ENCODE measurements at places on chromosomes 4 and X. TPM values are rescaled to one million over a fixed set of nuclear protein-coding genes. Genes with fewer than 3 reads are reported as not detected.

DNA sequence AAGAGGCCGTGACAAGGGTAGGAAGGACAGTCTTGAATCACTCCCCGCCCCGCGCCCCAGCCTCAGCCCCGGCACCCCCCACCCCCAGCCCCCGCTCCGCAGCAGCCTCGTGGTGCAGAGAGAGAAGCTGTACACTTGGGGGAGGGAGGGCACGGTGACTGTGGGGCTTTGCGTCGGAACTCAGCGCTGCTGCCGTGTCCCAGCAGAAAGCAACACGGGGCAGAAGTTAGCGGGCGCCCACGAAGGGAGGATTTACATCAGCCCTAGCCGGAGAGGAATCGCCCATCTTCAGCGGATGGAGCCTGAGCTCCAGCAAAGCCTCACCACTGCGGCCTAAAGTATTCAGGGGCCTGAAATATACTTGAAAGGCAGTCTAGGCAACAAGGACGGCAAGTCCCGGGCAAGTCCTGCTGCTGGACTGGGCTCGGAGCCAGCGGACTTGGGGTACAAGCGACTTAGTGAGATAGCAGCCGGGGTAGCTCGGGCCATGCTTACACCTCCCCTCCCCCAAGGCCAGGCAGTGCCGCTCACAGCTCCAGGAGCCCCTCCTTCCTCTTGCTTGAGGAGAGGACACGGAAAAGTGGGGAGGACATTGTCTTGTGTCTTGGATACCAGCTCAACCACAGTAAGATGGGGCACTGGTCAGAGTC, 18.5 kb upstream of the OPN1LW start:
- no peak for DNase-seq

GRCh38 chr4:40995850-40996249, 218.5 kb downstream of the APBB2 start:
- DNase-seq: peak; percentile 62

DNA sequence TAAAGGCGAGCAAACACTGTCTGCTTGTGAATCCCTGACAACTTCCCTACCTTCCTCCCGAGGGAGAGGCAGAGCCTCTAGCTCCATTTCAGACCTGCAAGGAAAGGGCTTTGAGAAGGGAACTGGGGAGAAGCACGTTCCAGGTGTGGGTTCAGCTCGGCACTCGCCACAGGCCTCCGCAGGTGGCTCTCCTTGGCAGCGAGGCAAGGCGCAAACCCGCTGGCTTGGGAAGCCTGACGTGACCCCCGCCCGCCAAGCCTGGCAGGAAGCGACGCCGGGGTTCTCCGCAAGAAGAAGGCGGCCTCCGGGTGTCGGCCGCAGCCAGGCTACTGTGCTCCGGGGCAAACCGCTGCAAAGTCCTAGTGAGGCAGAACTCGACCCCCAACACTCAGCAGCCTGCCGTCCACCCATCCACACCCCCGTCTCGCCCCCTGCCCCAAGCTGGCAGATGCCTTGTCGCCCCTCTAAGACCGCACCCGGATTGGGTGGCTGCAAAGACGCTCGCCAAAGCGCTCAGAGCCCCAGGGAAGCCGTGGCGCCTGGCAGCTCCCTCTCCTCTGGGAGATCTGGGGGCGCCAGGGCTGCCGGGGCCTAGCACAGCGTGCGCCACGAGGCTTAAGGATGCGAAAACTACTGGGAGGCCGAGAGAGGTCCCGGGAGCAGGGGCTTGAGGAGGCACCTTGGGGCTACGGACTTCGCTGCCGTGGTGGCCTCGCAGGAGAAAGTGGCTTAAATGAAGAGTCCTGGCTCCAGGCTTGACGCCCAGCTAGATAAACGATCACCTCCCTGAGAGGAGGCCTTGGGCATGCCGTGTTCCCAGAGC, 21.8 kb downstream of the NKX3-2 start:
- peak; percentile 35 for DNase-seq

DNA sequence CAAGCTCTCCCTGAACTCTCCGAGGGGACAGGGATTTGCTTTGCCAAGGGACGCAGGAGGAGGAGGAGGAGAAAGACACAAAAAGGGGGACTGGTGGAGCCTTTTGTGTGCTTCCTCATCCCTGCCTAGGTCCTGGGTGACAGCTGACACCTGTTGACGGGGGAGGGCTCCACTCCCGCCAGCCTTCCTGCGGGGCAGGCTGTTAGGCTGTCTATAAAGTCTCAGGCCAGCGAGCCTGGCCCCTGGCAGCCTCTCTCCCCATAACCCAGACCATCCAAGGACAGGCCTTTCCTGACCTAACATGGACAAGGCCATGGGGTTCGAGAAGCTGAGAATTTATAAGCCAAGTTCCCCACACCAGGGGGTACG, 832 bp upstream of the EVC2 start:
- DNase-seq: no peak

DNA sequence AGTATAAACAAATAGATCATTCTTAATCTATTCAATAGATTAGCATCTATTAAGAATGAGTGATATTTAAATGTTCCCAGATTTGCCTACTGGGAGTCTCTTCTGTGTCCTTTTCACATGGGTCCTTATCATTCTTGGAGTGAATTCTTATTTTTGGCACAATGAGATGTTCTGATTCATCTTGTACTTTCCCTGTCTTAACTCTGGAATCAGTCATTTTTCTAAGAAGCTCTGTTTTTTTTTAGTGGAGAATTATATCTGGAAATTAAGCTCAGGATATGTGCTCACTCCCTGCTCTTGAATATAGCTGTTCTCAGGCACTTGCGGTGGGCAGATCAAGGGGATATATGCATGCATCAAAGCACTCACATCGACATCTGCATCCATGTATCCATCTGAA, 625.3 kb upstream of the HS3ST1 start:
- no peak for DNase-seq

DNA sequence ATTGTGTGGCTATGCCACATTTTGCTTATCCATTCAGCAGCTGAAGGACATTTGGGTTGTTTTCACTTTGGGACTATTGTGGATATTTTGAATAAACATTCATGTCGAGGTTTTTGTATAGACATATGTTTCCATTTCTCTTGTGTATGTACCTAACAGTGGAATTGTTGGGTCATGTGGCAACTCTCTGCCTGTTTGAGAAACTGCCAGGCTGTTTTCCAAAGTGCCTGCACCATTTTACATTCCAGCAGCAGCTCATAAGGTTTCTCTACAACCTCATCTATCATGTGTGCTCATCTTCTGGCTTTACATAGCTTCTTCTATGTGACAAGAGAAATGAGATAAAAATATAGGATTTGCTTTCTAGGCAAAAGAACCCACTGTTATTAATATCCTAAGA, 29.5 kb upstream of the TSPAN5 start:
- peak; percentile 18 for DNase-seq

DNA sequence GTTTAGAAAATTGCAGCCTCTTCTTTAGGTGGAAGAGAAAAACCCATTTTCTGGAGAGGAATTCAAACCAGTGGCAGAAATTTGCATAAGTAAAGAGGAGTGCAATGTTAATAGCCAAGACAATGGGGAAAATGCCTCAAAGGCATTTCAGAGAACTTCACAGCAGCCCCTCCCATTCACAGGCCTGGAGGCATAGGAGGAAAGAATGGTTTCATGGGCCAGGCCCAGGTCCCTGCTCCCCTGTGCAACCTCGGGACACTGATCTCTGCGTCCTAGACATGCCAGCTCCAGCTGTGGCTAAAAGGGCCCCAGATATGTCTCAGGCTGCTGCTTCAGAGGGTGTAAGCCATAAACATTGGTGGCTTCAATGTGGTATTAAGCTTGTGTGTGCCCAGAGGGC, 161.8 kb upstream of the CENPE start:
- no peak for DNase-seq

DNA sequence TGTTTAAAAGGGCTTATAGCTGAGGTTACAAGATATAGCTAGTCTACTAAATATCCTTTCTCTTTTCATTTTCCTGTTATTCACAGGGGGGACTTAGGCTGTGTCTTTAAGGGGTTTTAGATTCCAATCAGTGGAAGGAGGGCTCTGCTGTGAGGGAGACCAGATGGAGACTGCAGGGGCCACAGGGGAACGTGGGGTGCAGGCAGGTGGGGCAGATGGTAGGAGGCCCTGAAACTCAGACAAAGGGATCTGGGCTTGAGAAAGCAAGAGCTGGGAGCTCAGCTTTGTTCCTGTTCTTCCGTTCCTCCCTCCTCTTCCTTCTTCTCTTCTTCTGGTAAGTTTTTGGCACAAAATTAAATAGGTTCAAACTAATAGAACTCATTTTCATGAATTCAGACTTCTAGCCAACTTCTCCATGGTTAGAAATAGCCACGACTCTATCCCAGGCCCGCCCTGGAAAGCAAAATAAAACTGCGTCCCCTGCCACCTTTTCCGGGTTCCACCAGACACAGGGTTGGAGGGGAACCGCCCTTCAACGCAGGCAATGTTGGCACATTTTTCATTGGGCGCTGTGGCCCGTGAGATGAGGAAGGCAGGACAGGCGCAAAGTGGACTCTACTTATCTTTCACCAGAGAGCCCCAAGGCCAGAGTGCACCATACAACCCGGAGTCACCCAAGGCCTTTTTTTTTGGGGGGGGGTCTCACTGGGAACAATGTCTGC, 3.5 kb upstream of the TMSB4X start:
- DNase-seq: no peak

- DNase-seq: no peak
Observed at GRCh38 chr4:15374656-15375055, 53.2 kb upstream of the C1QTNF7 start.

DNA sequence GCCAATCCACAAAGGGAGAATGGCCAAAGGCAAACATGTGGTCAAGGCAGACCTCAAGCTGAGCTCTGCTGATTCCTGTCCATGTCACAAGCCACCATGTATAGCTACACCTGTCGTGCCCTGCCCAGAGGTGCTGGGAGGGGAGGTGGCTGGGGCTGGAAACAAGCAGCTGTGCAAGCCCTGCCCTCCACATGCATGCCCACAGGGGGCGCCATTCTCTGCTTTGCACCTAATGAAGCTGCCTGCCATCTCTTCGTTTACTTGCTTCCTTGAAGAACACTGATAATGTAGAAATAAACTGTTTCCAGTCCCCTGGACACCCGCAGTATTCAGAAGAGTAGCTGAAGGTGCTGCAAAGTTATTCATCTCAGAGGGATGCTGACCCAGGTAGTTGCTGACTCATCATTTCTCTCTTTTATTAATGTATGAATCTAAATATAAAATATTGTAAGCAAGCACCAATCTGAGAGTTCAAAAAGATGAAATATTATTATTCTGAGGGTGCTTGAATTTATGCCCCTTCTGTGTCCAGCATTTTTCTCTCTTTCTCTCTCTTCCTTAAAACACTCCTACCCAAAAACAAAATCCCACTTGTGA, 278.6 kb downstream of the ADGRA3 start:
- DNase-seq: peak; percentile 10

DNA sequence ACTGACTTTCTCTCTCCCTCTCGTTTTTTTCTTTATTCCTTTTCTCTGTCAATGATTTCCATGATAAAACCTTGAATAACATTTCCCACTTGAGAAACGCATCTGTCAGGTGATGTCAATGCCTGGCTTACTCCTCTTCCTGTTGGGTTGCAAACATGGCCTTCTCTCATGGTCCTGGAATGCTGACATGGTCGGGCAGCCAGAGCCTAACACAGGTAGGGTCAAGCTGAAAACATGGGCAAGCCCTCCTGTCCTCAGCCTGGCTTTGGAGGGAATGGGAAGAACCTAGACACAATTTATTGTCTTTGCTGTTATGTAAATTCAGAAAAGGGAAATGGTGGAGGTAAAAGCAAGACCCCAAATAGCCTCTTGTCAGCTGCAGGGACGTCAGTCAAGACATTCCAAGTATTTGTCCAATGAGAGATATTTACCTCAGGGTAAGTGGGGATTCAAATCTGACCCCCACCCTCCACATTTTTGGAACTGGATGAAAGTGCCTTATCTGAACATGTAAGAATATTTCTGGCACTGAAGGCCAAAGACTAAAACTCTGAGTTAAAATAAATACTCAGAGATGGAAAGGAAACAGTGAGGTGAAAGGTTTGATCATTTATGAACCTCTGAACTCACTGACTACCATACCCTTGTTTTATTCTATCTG, 473.8 kb downstream of the SPRY1 start:
- no peak for DNase-seq

DNA sequence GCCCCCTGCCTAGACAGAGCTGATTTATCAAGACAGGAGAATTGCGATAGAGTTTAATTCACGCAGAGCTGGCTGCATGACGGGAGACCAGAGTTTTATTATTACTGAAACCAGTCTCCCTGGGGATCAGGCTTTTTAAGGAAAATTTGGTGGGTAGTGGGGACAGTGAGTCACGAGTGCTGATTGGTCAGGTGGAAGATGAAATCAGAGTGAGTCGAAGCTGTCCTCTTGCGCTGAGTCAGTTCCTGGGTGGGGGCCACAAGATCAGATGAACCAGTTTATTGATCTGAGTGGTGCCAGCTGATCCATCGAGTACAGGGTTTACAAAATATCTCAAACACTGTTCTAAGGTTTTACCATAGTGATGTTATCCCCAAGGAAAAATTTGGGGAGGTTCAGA, 36.6 kb downstream of the MYOZ2 start:
- peak; percentile 0 for DNase-seq

DNA sequence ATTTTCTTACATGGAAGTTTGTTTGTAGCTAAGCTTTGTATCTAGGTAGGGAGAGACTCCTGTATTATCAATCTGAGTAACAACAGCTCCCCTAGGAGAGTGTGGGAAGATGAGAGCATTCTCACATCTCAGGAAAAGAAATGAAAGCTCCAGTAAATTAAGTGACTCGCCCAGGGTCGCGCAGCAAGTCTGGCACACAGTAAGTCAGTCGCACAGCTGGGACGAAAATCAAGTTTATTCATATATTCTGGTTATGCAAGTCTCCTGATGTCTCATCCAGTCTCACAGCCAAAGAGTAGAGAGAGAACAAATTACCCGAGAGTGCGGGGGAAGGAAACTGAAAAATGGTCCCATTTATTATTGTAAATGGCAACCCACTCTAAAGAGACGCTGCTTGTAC, 216.1 kb downstream of the STK32B start:
- DNase-seq: no peak

DNA sequence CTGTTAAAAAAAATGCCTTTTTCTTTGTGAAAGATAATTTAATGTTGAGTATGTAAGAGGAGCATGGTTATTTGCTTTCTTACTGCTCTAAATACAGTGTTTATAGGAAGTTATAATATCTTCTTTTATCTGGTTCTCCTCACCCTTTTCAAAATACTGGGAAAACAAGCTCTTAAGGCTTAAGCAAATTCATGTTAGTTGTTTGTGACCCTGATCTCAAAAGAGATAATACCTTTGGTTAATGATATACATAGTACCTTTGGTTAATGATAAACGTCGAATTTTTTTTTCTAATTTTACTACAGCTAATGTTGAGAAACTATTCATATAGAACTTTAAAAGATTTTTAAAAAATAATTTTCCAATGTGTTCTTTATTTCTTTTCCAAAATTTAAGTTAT, 180.1 kb downstream of the RAPGEF2 start:
- no peak for DNase-seq

GRCh38 chr4:1336088-1336491, 10.9 kb upstream of the UVSSA start:
- peak; percentile 10 for DNase-seq

The CENPVL2 gene
- not detected for total RNA-seq

The IQCM gene
- total RNA-seq: not detected

The FAT4 gene
- 1.6 TPM for total RNA-seq

The EMCN gene
- 0.05 TPM for total RNA-seq

The TGIF2LX gene
- total RNA-seq: not detected

The LDOC1 gene
- total RNA-seq: 34.6 TPM

Data from M059J (cell line).